ENCODE measurements at places on chromosomes 6 and 20.
A peak's percentile ranks its signal among the peaks of the same experiment; 100 is the strongest.

DNA sequence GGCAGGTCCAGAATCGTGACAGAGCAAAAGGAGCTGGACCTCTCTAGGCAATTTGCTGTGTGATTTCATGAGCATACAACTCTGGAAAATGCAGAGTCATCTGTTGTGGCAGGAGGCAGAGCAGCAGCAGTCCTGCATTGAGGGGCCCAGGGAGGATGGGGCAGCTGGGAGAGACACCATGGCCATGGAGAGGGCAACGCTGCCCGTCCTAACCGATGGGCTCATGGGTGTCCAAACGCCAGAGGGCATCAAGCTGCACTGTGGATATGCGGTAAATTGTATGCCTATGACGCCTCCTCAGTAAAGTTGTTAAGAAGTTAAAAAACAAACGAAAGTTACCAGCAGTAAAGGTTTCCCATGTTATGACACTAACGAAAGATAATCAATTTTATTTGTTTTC is 42.2 kb upstream of the DACT2 start:
- no peak for DNase-seq

DNA sequence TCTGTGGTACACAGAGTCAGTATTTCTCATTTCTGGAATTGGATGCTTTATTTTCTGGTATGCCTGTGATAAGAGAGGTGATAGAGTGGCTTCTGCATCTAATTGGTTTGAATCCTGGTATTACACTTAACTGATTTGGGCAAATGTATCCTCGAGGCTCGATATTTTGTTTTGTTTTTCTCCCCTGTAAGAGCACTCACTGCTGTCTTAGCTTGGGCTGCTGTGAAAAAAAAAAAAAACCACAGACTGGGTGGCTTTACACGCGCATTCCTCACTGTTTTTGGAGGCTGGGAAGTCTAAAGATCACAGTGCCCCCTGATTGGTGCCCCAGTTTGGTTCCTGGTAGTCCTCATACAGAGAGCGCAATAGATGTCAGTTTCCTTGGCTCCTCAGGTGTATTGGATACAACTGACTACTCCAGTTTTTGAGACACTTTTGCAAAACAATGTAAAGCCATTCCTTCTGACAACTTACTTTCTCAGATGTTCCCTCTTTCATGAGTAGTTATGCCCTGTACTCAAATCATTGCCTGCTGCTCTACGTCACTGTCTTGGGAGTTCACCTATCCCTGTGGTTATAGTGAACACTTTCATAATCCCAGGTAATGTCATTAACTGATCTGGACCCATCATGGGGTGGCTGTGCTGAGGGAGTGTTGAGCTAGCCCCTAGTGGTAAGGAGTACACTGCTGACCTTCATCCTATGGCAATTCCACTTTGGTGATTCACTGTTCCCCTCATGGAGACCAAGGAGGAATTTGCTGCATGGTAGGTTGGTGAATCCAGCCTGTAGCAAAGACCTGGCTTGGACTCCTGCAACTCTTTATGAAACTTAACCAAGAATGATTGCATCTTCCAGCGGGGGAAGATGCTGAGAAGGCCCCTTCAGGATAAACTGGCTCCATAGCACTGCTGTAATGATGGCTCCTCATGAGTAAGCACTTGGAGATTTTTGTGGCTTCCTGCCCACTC is 3.5 kb upstream of the ACAT2 start:
- no peak for DNase-seq

DNA sequence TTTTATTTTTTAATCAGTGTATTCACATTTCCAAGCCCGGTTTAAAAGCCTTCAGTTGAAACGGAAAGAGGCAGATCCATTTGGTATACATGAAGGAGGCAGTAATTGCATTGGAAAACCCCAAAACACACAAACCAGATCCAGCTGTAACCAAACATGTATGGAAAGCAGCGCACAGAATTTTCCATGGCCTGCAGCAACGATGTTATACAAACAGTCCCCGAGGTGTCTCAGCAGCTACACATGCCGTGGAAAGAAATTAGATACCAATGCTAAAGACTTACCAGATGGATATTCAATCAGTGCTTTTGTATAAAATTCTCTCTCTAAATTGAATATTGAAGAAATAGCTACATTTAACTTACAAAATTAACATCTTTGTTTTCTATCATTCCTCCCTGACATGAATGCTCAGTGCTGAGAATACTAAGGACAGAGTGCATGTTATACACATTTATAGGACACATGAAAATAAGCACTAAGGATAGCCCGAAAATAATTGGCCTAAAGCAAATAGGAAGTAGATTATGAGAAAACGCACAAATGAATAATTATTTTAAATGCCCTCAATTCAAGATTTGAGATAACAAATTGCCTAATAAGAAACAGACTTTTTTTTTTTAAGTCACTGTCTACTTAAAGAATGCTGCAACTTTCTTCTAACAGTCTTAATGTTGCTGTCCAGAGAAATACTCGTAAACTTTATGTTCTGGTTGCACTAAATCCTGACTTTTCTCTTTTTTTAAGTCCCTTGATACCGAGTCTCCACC is 713.1 kb downstream of the HDGFL1 start:
- no peak for DNase-seq

DNA sequence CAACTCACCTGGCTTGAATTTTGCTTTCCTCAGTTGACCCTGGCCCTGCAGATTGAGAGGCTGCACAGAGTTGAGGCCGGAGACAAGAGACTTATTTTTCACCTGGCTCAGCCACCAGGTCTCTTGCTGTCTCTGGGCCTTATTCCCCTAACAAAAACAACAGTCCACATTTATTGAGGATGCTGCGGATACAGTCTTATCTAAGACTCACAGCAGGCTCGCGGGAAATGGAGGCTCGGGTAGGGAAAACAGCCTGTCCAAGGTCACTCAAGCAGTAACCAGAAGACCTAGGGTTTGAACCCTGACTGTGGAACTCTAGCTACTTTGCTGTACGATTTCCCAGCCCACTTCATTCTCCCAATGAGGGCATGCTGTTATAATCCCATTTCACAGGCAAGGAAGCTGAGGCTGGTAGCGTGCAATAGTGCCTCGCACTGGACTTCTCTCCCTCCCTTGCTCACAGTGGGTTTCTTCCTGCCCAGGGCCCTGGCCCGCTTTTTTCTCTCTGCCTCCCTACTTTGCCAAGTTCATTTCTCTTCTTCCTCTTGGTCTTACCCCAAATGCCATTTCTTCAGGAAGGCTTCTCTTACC is 57.7 kb downstream of the RBM38 start:
- DNase-seq, result no peak

DNA sequence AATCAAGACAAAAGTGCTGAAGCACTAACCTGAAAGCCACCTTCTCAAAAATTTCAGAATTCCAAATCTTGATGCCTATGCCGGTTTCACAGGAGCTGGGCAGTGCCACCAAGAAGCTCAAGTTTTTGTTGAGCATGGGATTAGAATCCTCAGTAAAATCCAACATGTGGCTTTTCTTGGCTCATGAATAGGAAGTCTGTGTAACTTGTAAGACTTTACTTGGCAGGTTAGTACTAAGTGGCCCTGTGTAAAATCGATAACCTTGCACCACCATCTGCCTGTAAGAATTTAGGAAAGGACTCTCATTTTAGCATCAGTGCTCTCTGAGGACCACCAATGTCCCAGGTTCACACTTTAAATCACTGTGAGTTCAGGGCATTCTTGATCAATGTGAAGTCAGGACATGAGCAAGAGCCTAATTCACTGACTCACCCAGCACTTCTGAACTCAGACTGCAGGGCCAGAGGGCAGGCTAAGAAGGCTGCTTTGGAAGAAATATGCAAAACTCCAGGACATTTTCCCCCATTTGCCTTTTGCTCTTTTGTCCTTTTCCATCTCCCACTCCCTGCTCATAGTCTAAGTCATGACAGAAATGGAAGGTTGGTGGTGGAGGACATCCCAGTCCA is 113.2 kb downstream of the EDN1 start:
- DNase-seq, result no peak

DNA sequence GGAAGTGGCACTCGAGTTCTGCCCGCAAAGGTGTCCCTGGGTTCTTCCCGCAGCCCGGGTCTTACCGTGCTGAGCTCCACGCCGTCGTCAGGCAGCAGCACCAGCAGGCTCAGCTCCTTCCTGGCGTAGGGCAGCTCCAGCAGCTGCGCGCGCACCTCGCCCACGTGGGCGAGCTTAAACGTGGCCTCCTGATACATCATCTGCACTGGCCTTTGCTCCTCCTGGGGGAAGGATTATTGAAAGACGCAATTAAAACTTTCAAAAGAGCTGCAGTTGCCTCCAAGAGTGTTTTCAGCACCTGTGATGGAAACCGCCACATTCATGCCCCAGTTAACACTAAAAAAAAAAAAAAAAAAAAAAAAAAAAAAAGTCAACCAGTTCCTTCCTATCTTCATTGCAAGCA is 11.3 kb downstream of the SERPINB9 start:
- no peak for DNase-seq

GRCh38 chr20:41443691-41444090 is 77.1 kb upstream of the EMILIN3 start:
- peak; percentile 71 for DNase-seq

- DNase-seq, result no peak
Measured at GRCh38 chr6:31826793-31827285, 699 bp upstream of the HSPA1B start.

- peak; percentile 89 for DNase-seq
Measured at GRCh38 chr6:163756079-163756478, 341.6 kb downstream of the QKI start.

DNA sequence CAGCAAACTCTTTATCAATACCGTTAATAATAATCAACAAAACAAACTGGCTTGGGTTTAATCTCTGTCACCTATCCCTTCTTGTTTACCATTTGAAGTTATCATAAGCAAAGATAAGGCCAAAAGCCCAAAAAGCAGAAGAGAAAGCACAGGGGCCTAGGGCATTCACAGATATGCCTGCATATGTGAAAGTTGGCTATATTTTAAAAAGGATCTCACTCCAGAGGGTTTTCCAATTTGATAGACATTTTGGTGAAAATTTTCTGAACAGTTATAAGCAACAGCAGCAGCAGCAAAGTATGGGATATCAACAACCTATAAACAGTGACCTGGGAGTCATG is 101.1 kb downstream of the ATXN1 start:
- peak; percentile 40 for DNase-seq

DNA sequence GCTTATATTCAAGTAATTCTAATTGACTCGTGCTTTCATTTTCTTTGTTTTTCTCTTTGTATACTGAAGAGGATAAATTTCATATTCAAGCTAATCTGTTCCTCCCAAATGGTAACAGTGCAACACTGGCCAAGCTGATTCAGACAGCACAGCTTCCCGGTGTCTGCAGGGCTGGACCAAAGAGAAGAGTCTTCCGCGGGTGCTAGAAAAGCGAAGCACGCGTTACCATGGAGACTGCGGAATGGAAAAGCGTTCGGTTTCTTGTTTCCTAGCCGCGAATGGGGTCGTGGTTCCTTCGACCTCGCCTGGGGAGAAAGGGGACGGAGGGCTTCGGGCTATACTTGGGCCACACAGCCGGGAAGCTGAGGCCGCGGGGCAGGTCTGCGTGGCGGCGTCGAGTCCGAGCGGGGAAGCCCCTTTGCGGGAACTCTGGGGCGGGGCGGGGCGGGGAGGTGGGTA is 6.2 kb upstream of the ZNF311 start:
- peak; percentile 42 for DNase-seq

DNA sequence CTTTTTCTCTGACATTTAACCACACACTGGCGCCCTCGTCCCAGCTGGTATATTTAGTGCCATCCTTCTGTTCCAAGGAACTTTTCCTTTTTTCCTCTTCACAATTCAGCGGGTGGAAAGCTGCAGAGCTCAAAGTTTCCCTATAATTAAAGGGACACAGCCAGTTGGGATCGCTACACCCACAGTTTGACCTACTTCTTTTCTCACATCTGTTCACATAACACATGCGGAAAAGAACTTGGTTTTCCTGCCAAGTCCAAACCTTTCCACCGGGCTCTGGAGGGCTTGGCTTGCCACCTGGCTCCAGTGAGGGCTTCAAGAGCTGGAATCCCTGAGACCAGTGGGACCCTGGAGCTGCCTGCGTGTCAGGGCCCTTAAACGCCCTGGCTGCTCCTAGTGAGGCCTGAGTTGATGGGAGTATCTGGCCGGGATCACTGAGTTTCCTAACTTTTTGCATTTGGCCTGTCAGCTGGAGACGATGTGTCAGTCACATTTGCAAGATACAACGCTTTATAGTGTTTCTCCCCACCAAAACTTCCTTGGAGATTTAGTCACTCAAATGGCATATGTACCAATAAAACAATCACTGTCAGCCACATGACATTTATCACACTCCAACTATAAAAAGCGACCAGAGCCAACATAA is 176.0 kb downstream of the SASH1 start:
- no peak for DNase-seq

- no peak for DNase-seq
Measured at GRCh38 chr6:31498748-31499147, 803 bp downstream of the MICB start.

DNA sequence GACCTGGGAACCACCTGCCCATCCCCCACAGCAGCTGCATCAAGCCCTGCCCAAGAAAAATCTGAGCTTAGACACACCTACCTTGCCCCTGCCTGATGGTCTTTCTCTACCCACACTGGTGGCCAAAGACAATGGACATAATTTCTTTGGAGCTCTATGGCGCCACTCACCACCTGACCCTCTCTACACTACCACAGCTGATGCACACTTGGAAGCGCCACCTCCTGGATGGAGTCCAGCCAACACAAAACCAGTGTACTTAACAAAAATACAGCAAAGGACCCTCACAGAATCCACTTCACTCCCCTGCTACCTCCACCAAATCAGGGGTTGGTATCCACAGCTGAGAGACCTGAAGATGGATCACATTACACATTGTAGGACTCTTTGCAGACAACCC is 39.7 kb upstream of the CLVS2 start:
- DNase-seq, result no peak

- DNase-seq, result no peak
Measured at GRCh38 chr20:21355981-21356380, 41.3 kb downstream of the NKX2-4 start.

- DNase-seq, result no peak
Measured at GRCh38 chr20:60271597-60271996, 313.4 kb downstream of the CDH26 start.

DNA sequence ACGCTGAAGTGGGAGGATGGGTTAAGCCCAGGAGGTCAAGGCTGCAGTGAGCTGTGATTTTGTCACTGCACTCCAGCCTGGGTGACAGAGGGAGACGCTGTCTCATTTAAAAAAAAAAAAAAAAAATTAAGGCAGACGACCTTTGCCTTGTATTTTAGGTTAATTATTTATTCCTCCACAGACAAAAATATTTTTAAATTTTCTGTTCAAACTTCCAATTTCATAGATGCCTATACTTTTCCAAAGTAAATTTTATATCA is 6.3 kb upstream of the SMIM28 start:
- no peak for DNase-seq

GRCh38 chr20:37741055-37741454 is 47.2 kb downstream of the CTNNBL1 start:
- DNase-seq, result no peak

GRCh38 chr6:9315966-9316650 is 880.8 kb upstream of the SLC35B3 start:
- DNase-seq, result no peak

Measured in suppressor macrophage treated with lipopolysaccharide for 4 hours (primary cell).